Stimulated activated CD8-positive, alpha-beta memory T cell treated with anti-CD3 and anti-CD28 coated beads, Interleukin-4, amount 100 ng/mL, for 1 hour (primary cell): ENCODE measurements at places on chromosomes 3 and 15.

DNA sequence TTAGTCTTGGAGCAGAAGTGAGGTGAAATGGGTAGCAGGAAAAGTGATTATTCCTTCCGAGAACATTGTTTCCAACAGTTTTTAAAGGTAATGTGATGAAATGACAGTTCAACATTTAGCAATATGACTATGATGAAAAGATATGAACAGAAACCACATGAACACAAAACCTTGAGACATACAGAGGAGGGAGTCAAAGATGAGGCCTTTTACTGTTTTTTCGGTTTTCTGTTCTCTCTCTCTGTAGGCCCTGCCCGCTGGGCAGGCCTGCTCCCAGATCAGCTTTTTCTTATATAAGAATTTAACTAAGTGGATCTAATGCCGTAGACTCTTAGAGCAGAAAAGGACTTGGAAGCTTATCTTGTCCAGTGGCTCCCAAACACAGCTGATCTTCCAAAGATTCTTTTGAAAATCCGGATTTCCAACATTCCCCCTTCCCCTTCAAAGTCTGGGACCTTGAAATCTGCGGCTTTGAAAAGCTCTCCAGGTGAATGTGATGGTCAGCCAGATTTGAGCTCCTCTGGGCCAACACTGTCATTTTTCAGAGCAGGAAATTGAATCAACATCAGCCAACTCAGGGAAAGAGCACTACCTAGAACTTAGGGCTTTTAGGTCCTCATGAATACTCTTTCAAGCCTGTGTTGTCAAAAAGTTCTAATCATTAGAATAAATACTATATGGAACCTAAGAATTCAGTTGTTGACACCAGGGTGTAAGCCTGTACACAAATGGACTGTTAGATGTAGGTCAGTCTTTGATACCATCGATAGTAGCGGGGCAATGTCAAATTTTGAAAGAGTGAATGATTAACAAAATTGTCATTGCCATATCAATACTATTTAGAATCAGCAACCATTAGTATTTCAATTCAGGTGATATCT is 372.7 kb downstream of the SHQ1 start:
- no peak for DNase-seq

- DNase-seq = no peak
These were observed 10.2 kb upstream of the LHFPL4 start for GRCh38 chr3:9563851-9564250.

DNA sequence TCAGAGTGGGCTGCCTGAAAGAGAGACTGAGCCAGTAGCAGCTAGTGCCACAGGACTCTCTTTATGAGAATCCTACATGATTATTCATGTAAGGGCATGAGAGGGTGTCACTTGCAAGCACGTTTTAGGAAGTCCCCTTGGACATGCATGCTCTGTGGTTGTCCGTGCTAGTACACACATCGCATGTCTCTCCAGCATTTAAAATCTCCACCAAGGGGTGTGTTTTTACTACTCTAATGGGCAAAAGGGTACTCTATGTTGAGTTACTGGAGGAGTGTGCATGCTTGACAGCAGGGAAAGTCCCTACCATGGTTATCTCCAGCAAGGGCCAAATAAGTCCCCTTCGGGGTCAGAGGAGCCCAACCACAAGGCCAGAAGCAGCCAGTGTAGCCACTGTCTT is 70.7 kb downstream of the DCLK3 start:
- no peak for DNase-seq

DNA sequence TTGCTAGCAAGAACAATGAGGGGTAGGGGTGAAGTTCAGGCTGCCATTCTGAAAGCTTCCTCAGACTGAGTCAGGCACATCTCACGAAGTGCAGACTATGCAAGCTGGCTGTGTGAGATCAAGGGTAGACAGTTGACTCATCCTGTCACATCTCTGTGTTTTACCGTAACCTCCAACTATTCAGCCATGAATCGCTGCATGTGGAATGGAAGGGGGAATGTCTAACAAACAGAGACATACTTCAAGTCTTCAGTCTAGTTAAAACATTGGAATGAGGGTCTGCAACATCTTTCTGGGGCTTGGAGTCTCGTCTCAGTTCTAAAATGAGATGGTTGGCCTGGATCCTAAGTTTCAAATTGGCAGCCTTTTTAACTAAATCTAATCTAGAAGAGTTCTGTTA is 25.9 kb downstream of the AGTR1 start:
- DNase-seq = no peak

DNA sequence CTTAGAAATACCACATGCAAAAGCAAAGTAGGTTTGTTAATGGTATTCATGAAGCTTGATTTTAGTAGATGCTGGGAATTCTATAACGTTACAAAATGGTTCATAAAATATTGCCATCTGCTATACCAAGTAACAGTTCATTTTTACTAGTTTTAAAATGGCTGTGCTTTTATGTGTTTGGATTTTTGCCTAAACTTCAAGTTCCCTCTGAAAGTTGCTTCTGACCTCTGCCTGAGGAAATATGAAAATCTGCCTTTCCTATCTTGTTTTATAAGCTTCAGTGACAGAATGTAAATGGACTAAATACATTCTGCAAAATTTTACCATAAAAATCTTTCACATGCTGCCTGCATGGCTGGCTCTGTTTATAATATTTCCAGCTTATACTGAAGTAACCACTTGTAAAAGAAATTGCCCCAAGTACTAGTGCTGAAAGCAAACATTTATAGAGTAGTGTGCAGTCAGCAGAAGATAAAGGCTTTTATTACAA is 560.7 kb upstream of the ROBO2 start:
- DNase-seq = no peak
